Testis (tissue), 5 donors: ENCODE measurements at places on chromosomes 7 and 10. TPM values are rescaled to one million over a fixed set of nuclear protein-coding genes. Genes with fewer than 3 reads are reported as not detected.
A peak's percentile ranks its signal among the peaks of the same experiment; 100 is the strongest.

- peak; percentile 36 for DNase-seq
Observed at GRCh38 chr10:89535171-89536012, at the start of gene SLC16A12. Gene SLC16A12, minus strand, starts transcription at chr10:89535594. Its CDS starts 73,016 bp downstream, at chr10:89462578.

DNA sequence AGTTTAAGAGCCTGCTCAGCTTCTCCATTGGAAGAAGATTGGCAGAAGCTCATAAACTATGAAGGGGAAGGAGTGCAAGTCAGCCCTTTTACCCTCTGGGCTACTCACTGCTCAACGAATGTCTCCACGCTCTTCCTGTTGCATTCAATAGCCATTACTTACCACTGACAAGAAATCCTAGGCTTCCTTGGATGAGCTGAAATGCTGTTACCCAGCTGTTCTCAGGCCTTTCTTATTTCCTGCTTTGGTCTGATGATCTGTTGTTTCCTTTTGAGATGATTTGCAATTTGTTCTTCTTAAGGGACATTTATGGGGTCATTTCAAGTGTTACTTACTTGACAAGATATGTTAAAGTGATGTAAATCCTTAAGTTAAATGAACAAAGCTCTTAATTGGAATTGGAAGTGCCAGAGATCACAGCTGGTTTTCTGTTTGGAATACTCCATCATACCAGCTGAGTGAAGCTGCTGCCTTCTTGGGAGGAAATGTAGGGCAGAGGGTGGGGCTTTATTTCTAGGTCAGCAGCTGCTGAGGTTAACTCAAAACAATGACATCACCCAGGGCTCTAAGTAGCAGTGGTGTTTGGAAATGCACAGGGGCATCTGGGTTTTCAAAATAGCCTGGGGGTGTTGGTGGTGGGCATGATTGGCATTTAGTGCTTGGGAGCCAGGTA is 170.0 kb downstream of the PRKCQ start:
- DNase-seq, result peak; percentile 48

- no peak for DNase-seq
Observed at GRCh38 chr7:149845257-149845980, 7.2 kb downstream of the ZNF862 start.

- peak; percentile 51 for DNase-seq
Observed at GRCh38 chr10:633279-634245, 55.9 kb downstream of the DIP2C start.

GRCh38 chr10:91163269-91163868 is 57.1 kb upstream of the PCGF5 start:
- peak; percentile 59 for DNase-seq

GRCh38 chr7:35681231-35682029 is 13.5 kb downstream of the HERPUD2 start:
- DNase-seq, result no peak

The SYT15B gene
- 0.37 TPM for polyA plus RNA-seq

The SUGCT gene
- polyA plus RNA-seq, result 8.1 TPM

The SH2D4B gene
- polyA plus RNA-seq, result 0.22 TPM

The STARD3NL gene
- 66.1 TPM for polyA plus RNA-seq

The WEE2 gene
- 0.20 TPM for polyA plus RNA-seq

The SPDYE16 gene
- polyA plus RNA-seq, result 4.1 TPM
